ENCODE measurements at places on chromosomes 4 and X.

GRCh38 chr4:120520761-120521160, 401.8 kb downstream of the PRDM5 start:
- no peak for DNase-seq

- DNase-seq: no peak
Measured at GRCh38 chrX:150094375-150094774, 156.1 kb upstream of the EOLA2 start.

- no peak for DNase-seq
Measured at GRCh38 chr4:115126491-115126890, 13.1 kb upstream of the NDST4 start.

GRCh38 chrX:56783450-56783831, 54.4 kb downstream of the NBDY start:
- no peak for DNase-seq

DNA sequence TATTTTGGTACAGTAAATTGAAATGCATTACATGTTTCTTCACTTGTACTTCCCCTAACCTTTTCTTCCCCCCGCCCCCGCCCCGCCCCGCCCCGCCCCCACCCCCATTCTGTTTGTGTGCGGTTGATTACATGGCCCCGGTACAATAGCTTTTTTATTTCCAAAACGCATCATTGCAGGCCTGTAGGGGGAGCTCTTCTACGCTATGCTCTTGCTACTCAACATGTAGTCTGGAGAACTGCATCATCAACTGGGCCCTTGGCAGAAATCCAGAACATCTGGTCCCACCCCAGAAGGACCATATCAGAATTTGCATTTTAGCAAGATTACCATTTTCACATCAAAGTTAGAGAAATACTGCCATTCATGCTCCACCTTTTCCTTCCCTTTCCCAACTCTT, 333.3 kb upstream of the DDX53 start:
- DNase-seq: peak; percentile 31

- DNase-seq: no peak
Measured at GRCh38 chr4:152494020-152494419, 41.9 kb downstream of the FBXW7 start.

DNA sequence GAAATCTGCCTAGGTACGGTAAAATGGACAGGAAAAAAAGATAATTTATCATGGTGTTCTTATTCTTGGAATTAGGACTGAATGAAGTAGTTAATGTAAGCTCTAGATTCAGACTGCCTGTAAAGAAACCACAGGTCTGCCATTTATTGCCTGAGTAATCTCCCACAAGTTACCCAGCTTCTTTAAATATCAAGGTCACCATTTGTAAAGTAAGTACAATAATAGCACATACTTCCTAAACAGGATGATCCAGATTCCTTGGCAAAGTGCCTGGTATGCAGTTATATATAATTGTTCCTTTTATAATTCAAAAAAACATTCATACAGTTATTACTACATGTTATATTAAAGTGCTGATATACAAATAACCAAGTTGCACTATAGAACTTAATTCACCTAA, 368.6 kb downstream of the HNRNPD start:
- DNase-seq: no peak

DNA sequence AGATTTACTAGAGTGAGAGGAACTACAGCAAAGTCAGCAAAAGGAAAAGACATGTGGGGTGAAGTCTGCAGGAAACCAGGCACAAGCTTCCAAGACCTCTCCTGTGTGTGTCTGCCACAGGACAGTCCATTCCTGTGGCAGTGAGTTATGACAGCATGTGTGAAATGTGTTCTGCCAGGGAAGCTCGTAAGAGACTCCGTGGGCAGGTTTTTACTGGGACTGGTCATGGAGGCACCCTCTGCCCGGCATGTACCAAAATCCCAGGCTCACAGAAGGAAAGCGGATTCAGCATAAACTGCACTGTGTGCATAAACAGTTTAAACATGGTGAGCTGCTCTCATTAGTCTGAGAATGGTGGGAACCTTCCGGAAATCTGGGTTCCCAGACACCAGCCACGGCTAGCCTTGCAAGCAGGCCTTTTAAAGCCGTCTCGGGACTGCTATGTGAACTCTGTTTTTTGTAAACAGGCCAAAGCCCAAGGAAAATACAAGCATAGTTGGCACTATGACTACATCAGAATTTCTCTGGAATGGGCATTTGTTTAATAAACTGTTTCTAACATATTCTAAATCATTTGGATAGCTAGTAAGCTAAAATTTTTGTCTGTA, 288.5 kb downstream of the TENM3 start:
- no peak for DNase-seq

GRCh38 chrX:63281465-63281864, 69.7 kb downstream of the SPIN4 start:
- no peak for DNase-seq

DNA sequence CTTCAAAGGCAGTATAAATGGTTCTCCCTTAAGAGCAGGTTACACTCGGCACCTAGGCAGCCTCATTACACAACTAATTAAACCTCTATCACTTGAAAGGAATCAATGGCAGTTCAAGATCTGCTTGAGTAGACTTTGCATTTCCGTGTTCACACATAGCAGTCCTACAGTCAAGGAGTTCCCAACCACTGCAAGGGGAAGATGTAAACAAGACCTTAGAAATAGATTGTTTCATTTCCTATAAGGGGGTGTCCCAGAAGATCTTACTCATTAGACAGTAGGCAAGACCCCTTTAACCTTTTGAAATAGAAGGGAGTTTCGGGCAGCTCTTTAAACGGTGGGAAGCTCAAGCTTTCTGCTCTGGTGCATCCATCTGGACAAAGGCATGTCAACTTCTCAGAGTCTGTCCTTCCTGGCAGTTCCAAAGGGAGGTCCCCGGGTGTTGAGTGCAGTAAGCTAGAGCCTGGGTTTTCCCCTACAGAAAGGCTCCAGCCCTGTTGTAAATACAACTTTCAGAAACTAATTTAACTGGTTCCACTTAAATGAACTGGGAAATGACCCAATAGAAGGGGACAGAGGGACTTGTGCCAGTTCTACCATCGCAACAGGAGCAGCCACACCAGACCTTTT, 150.8 kb downstream of the RBMX2 start:
- no peak for DNase-seq

GRCh38 chr4:15162465-15163283, 160.4 kb downstream of the CPEB2 start:
- DNase-seq: peak; percentile 6

DNA sequence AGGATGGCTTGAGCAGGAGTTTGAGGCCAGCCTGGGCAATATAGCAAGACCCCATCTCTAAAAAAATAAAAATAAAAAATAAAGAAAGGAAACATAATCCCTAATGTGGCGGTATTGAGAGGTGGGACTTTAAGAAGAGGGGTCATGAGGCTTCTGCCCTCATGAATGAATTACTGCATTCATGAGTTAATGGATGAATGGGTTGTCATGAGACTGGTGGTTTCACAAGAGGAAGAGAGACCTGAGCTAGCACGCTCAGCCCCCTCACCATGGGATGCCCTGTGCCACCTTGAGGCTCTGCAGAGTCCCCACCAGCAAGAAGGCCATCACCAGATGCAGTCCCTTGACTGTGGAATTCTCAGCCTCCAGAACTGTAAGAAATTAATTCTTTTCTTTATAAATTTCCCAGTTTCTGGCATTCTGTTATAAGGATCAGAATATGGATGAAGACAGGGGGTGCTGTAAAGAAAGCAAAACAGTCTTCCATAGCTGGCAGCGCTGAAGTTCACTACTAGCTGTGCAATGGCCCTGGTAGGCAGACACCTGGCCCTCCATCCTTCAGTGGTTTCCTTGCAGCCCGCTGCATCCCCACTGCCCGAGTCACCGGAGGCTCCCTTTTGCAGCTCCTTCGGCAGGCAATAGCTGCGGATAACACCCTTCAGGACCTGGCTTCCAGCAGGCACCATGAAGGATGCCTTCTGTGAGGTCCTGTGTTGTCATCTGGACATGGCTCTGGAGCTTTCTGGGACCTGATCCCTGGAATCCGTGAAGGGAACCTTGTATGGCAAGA, 44.8 kb upstream of the NSG1 start:
- DNase-seq: no peak

- no peak for DNase-seq
Measured at GRCh38 chr4:74632634-74633033, 161.7 kb downstream of the BTC start.

- DNase-seq: peak; percentile 52
Measured at GRCh38 chr4:81723927-81724587, 252.3 kb upstream of the RASGEF1B start.

GRCh38 chr4:133127500-133127899, 21.6 kb upstream of the PCDH10 start:
- DNase-seq: no peak

- DNase-seq: no peak
Measured at GRCh38 chr4:110175634-110176033, 22.8 kb downstream of the ELOVL6 start.

DNA sequence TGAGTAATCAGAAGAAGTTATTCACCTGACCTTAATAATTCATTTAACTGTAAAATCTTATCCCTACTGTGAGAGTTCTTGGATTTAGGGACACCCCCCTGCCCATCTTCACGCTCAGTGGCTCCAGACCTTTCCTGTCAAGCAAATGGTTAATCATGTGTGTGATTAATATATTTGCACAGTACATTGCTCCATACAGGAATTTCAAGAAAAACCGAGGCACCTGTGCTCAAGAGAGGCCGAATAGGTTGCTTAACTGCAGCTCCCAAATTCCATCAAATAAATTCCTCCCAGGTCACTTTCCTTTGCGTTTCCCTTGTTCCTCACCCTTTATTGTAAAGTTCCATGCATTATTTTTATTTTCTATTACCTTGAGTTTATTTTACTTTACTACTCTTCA, 119.5 kb downstream of the STOX2 start:
- no peak for DNase-seq

GRCh38 chr4:138494931-138495330, 252.8 kb upstream of the SLC7A11 start:
- DNase-seq: no peak

DNA sequence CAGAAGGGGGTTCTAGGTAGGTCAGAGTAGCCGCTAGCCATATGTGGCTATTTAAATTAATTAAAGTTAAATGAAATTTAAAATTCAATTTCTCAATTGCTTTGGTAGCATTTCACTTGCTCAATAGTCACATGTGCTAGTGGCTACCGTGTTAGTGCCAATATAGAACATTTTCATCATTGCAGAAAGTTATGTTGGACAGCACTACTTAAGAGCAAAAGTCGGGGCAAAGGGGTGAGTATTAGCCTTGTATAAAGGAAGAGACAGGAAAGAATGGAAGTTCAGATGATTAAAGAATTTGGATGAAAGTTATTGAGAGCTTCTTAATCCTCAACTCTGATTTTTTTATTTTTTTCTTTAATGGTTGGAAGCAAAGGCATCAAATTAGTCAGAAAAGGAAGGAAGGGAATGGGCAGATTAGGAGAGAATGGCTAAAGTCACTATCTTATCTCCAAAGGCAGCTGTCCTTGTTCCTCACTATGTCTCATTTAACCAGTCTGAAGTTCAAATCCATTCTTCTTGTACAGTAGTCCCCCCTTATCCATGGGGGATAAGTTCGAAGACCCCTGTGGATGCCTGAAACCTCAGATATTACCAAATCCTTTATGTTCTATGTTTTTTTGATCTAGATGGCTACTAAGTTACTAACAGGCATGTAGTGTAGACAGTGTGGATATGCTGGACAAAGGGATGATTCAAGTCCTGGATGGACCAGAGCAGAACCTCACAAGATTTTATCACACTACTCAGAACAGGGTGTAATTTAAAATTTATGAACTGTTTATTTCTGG, 22.9 kb downstream of the OCIAD1 start:
- DNase-seq: no peak

- no peak for DNase-seq
Measured at GRCh38 chr4:8664976-8665375, 72.4 kb downstream of the CPZ start.

GRCh38 chrX:134625315-134625718, 33.0 kb downstream of the PLAC1 start:
- no peak for DNase-seq

- peak; percentile 78 for DNase-seq
Measured at GRCh38 chr4:177371461-177371860, 61.8 kb downstream of the NEIL3 start.

DNA sequence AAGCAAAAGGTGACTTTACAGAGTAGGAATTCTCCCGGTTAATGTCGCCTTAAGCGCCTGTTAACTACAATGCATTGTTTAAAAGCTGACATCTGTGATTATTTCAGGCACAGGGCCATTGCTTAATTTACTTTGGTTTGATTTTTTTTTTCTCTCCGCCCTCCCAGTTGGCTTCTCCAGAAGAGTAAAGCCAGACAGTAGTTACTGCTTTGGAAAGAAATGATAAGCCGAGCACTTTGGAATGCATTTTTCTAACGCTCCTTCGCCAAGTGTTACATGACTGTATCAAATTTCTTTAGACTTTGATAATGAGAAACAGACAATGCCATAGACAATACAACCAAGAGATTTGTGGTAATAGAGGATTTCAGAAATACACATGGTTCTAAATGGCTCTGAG, 383.0 kb upstream of the TENM3 start:
- no peak for DNase-seq

GRCh38 chr4:73822389-73822788, 14.1 kb upstream of the CXCL6 start:
- DNase-seq: no peak

- no peak for DNase-seq
Measured at GRCh38 chr4:87399148-87399547, 8.2 kb upstream of the HSD17B11 start.

DNA sequence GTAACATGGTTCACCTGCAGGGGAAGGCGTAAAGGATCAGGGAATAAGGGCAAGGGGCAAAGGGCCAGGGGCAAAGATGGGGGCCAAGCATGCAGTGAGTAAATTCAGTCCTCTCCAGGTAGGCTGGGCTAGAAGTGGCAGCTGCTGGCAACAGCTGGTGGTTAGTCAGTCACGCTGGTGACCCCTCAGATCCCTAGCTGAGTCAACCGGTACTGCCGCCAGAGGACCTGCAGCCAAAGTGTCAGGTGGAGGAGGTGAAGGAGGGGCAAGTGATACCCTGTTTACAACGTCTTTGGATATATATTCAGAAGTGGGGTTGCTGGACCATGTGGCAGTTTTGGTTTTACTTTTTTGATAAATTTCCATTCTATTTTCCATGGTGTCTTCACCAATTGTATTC, 24.6 kb upstream of the NAP1L2 start:
- no peak for DNase-seq

DNA sequence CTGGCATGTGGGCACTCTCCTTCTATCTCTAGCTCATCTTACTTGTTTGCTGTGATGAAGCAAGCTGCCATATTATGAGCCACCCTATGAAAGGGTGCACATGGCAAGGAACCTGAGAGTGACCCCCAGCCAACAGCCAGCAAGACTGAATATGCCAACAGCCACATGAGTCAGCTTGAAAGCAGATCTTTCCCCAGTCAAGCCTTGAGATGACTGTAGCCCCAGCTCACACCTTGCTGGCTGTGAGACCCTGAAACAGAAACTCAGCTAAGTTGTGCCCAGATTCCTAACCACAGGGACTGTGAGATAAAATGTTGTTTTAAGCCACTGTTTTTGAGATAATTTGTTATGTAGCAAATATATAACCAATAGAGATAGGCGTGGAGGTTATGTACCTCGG, 36.2 kb downstream of the KDM5C start:
- no peak for DNase-seq

- DNase-seq: no peak
Measured at GRCh38 chr4:124915073-124915472, 202.5 kb upstream of the ANKRD50 start.

Measured in NCI-H748 treated with DMSO at 0.1 percent for 48 hours (cell line).